ENCODE measurements at places on chromosomes 12 and 14.

GRCh38 chr12:62813031-62813829, 121.7 kb downstream of the PPM1H start:
- no peaks in the 10 kb centered on the region for H3K27me3 ChIP-seq
- no peaks in the 10 kb centered on the region for H3K36me3 ChIP-seq
- no peak for DNase-seq

DNA sequence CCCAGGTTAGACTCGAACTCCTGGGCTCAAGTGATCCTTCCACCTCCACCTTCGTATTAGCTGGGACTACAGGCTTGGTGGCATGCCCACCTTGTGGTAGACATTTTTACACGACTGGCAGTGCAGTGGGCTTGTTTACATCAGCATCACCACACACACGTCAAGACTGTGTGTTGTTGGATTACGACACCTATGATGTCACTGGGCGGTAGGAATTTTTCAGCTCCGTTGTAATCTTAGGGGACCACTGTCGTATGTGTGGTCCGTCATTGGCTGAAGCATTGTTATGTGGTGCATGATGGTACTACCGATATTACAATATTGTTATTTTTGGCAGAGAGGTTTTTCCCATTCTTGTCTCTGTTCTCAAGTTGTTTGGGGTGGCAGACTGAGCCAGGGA, 50.7 kb downstream of the TSPAN9 start:
- no peaks in the 10 kb centered on the region for H3K36me3 ChIP-seq
- DNase-seq: no peak
- no peak overlapping the region for H3K4me3 ChIP-seq
- peaks cover 13% of the 10 kb centered on the region for H3K4me1 ChIP-seq
- no peaks in the 10 kb centered on the region for H3K27me3 ChIP-seq

GRCh38 chr14:104078031-104078455, 7.5 kb upstream of the ASPG start:
- DNase-seq: peak; percentile 59
- no peaks in the 10 kb centered on the region for H3K27me3 ChIP-seq
- no peak overlapping the region for H3K4me3 ChIP-seq
- peak overlapping the region; percentile 3 for H3K27ac ChIP-seq
- no peaks in the 10 kb centered on the region for H3K36me3 ChIP-seq

DNA sequence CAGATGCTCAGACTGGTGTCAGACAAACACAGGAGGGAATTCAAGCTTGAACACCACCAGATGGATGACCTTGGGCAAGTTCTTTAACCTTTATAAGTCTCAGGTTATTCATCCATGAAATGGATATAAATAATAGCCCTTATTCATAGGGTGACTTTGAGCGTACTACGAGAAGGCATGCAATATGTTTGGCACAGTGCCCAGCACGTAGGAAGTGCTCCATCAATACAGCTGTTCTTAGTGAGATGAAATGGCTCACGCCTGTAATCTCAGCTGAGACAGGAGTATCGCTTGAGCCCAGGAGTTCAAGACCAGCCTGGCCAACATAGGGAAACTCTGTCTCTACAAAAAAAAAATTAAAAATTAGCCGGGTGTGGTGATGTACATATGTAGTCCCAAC, 84.8 kb upstream of the FICD start:
- DNase-seq: no peak
- no peak overlapping the region for H3K4me3 ChIP-seq
- no peak overlapping the region for H3K27ac ChIP-seq
- H3K4me1 ChIP-seq: no peaks in the 10 kb centered on the region
- no peaks in the 10 kb centered on the region for H3K36me3 ChIP-seq
- H3K27me3 ChIP-seq: no peaks in the 10 kb centered on the region

DNA sequence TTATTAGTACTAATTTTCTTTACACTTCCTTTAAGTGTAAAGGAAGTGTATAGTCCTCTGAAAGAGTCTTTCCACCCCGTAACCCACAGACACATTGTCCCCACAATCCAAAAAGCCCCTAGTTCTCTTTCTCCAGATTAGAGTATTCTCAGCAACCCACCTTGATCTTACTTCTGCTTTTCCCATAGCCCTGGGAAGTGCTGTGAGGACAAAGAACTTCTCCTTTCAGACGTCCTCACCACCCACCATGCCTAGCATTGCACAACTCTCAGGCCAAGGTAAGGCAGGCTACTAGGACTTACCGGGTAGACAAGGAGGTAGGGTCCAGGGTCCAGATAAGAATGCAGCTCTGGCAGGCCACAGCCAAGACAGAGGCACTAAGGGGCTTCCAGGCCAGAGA, 7.4 kb downstream of the AAAS start:
- no peak overlapping the region for H3K27ac ChIP-seq
- H3K36me3 ChIP-seq: peaks cover 31% of the 10 kb centered on the region
- no peaks in the 10 kb centered on the region for H3K4me1 ChIP-seq
- H3K27me3 ChIP-seq: no peaks in the 10 kb centered on the region
- no peak for DNase-seq
- no peak overlapping the region for H3K4me3 ChIP-seq

DNA sequence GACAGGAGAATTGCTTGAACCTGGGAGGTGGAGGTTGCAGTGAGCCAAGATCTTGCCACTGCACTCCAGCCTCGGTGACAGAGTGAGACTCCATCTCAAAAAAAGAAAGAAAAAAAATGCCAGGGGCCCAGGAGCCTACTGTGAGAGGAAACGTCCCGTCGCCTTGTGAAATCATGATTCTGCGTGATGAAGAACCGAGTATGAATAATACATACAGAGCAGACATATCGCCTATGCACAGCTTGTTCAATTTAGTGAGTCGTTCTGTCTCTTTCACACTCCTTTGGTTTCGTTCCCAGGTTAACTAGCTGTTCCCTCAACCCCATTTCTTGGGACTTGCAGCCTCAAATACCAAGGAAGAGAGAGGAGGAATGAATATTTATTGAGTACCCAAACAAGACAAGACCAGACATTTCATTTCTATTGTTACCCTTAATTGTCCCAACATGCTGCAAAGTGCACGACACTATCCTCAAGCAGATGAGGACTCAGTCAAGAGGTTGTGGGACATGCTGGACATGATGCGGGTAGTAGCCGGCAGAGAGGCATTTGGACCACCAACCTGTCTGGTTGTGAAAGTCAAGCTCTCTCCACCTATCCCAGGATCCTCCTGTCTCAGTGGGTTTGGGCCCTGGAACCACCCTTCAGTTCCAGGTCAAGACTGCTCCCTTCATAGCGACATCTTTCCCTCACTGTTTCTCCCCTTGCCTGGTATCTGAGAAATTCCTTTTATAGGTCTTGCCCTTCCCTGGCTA, 8.6 kb upstream of the CD27 start:
- no peak overlapping the region for H3K4me3 ChIP-seq
- H3K27ac ChIP-seq: no peak overlapping the region
- H3K27me3 ChIP-seq: no peaks in the 10 kb centered on the region
- no peaks in the 10 kb centered on the region for H3K36me3 ChIP-seq

GRCh38 chr12:105499205-105499604, 168.7 kb downstream of the C12orf75 start:
- H3K27ac ChIP-seq: no peak overlapping the region
- H3K4me1 ChIP-seq: no peaks in the 10 kb centered on the region
- no peak overlapping the region for H3K4me3 ChIP-seq
- DNase-seq: no peak

DNA sequence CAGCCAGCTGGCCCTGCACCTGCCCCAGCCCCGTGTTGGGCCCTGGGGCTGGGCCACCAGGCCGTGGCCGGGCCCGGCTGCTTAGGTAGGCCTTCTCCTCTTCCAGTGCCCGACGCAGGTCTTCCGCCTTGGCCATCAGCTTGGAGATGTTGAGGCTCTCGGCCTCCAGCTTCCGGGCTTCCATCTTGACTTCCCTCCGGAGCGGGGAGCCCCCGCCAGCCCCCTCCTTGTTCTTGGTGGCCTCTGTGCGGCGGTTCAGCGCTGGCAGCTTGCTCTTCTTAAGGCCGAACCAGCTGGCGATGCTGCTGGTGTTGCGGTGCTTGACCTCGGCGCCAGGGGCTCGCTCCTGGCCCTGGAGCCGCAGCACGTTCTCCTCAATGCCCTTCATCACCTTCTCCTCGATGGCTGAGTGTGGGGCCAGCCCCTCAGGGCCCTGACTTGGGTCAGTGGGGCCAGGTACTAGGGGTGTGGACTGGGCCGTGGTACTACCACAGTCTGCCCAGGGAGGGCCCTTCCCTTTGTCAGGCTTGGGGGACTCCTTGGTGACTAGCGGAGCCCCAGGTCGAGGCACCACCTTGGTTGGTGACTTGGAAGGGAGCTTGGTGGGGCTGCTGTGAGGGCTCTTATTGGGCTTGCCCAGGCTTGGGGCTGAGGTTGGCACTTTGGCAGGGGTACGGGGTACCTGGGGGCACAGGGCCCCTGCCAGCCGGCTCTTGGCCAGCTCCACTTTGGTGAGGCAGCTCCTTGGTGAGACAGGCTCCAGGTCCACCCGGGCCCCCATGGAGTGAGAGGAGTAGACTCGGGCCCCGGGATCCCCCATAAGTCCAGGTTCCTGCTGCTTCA, 33.2 kb downstream of the NCKAP5L start:
- H3K27me3 ChIP-seq: no peaks in the 10 kb centered on the region
- no peak for DNase-seq
- H3K36me3 ChIP-seq: no peaks in the 10 kb centered on the region
- no peaks in the 10 kb centered on the region for H3K4me1 ChIP-seq
- no peak overlapping the region for H3K4me3 ChIP-seq
- H3K27ac ChIP-seq: no peak overlapping the region

DNA sequence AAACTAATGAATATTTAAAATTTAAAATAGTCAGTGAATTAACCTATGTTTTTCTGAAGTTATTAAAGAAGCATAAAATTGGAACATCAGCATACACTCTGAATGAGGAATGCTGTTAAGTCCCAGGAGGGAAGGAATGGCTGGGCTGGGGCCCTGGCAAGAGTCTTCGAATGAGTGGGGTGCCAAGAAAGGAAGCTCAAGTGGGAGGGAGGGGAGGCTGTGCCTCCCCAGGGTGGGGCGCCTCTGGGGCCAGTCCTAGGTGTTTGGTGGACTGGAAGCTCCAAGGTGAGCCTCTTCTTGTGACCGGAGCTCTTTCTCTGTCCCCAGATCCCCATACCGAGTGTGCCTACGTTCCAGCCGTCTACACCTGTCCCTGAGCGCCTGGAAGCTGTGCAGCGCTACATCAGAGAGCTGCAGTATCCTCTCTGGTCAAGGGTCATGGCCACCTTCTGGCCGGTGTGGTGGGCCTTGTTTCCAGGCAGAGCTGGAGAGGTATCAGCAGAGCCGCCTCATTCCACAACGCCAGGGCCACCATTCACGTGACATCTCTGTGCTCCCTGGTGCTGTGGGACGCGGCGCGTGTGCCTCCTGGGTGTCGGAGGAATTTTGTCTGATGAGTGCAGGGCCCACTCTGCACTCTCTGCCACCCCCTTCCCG, 8.5 kb downstream of the VASH1 start:
- H3K4me1 ChIP-seq: peaks cover 22% of the 10 kb centered on the region
- no peaks in the 10 kb centered on the region for H3K36me3 ChIP-seq
- H3K4me3 ChIP-seq: no peak overlapping the region
- H3K27me3 ChIP-seq: no peaks in the 10 kb centered on the region
- no peak for DNase-seq

DNA sequence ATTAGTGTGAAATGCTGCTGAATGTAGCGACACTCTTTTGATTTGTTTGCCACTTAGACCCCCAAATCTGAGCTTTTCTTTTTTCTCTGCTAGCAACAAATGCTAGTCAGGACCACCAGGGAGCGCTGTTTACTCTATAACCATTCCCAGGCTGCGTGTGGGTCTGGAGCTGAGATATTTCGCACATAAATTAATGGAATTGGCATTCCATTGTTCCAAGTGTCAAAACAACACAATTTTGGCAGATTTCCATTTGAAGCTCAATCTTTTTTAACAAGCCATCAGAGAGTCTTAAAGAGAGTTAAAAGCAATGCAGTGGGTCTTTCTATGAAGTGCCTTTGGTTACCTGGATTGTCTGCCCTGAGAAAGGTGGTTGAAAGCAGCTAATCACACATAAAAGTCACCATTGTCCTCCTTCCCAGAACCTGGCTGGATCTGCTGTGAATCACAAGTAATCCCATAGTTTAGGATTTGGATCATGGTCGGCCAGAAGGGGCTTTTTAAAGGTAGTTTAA, 7.4 kb upstream of the TMEM132C start:
- no peaks in the 10 kb centered on the region for H3K4me1 ChIP-seq
- no peak overlapping the region for H3K4me3 ChIP-seq
- H3K27me3 ChIP-seq: no peaks in the 10 kb centered on the region
- H3K27ac ChIP-seq: no peak overlapping the region

- H3K27ac ChIP-seq: no peak overlapping the region
- H3K4me1 ChIP-seq: no peaks in the 10 kb centered on the region
- H3K27me3 ChIP-seq: no peaks in the 10 kb centered on the region
- H3K36me3 ChIP-seq: no peaks in the 10 kb centered on the region
- no peak for DNase-seq
- H3K4me3 ChIP-seq: no peak overlapping the region
Measured at GRCh38 chr12:81400024-81400423, 322.1 kb downstream of the ACSS3 start.

DNA sequence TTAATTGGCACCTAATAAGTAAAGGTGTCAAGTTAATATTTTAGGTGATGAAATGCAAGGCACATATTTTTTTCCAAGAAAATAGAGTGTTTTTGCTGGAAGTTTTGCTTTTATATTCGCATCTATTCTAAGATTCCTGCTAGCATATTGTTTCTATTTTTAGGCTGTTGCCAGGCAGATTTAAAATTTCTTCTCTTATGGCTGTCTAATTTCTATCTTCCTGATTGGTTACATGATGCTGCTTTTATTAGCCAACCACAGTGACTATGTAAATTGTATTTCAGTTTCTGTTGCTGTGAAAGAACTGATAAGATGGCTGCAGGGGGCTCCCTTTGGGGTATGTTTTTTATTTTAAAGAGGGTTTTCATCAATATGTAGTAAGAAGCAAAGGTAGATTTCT, 42.7 kb downstream of the ATF7IP start:
- H3K27me3 ChIP-seq: no peaks in the 10 kb centered on the region
- DNase-seq: no peak
- H3K36me3 ChIP-seq: no peaks in the 10 kb centered on the region
- no peak overlapping the region for H3K4me3 ChIP-seq
- H3K27ac ChIP-seq: no peak overlapping the region

GRCh38 chr14:61089126-61089750, 108.2 kb downstream of the SLC38A6 start:
- H3K27me3 ChIP-seq: no peaks in the 10 kb centered on the region
- no peaks in the 10 kb centered on the region for H3K36me3 ChIP-seq
- no peaks in the 10 kb centered on the region for H3K4me1 ChIP-seq
- H3K27ac ChIP-seq: no peak overlapping the region
- no peak for DNase-seq

GRCh38 chr12:93767524-93767863, 90.3 kb downstream of the CRADD start:
- no peak overlapping the region for H3K4me3 ChIP-seq
- no peaks in the 10 kb centered on the region for H3K27me3 ChIP-seq
- H3K36me3 ChIP-seq: no peaks in the 10 kb centered on the region
- DNase-seq: no peak

GRCh38 chr12:88338486-88338885, 196.4 kb downstream of the TMTC3 start:
- H3K36me3 ChIP-seq: no peaks in the 10 kb centered on the region
- DNase-seq: no peak
- H3K4me1 ChIP-seq: no peaks in the 10 kb centered on the region
- no peaks in the 10 kb centered on the region for H3K27me3 ChIP-seq

DNA sequence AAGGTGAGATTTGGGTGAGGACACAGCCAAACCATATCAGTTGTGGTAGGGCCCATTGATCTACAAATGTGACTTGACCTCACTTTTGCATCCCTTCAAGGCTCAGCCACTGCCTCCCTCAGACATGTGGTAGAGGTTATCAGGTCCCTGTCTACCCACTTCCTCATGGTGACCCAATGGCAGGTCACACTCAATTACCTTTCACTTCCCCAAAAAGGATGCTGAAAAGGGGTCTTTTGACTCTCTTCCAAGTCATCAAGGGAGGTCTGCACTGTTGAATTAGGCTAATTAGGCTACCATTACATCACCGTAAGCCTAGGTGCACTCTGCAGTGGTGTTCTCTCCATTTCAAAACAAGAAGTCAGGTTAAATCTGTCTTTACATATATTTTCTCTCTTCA, 22.6 kb upstream of the DRAM1 start:
- H3K27me3 ChIP-seq: no peaks in the 10 kb centered on the region
- no peak for DNase-seq
- H3K4me1 ChIP-seq: no peaks in the 10 kb centered on the region
